Neural progenitor cell (in vitro differentiated cells): ENCODE measurements at places on chromosomes 12 and 14.

GRCh38 chr12:843609-844008 is 91.2 kb downstream of the WNK1 start:
- DNase-seq, result no peak

GRCh38 chr14:105378199-105378598 is 20.1 kb upstream of the TEX22 start:
- no peak for DNase-seq

- DNase-seq, result no peak
These were observed 4.2 kb downstream of the MLXIP start for GRCh38 chr12:122082621-122083356.

DNA sequence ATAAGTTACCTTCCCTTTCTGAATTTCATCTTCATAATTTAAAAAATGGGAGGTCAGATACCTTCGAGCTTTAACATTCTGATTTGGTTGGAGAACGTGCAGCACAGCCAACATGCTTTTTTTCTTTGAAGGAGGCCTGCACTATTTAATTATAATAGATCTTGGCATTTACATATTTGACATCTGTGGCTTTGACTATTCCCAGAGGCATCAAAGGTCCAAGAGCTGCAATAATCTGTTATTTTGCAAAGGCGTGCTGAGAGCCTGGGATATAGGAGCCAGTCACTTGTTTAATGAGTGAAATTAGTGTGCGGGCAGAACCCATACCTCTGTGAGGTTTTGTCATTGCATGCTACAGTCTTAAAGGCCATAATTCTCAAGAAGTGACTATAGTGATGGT is 26.4 kb downstream of the SLC8A3 start:
- DNase-seq, result no peak

GRCh38 chr12:124028555-124028925 is 55.5 kb downstream of the ZNF664 start:
- DNase-seq, result no peak

DNA sequence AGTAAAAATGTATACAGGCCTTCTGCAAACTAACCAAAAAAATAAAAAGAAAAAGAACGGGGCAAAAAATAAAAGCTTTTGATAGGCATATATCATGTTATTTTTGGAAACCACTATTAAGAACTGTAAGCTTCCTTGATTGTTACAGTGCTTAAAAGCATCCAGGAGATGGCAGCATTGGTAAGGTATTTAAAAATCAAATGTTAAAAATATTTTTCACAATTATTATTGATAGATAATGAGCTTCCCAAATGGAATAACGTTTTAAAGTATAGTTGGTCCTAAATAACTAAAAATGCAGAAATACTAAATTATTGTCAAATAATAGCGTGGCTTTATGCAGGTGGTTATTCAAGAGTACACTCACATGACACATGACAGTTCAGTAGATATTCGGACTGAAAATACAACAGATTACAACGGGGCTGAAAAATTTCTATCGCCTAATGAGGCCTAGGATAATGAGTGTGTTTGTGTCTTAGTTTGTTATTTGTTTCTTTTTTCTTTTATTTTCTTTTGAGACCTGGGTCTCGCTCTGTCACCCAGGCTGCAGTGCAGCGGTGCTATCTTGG is 127.2 kb upstream of the ATF7IP start:
- DNase-seq, result no peak
